Trophoblast cell (in vitro differentiated cells and primary cell): ENCODE measurements at places on chromosomes 16 and 17.

DNA sequence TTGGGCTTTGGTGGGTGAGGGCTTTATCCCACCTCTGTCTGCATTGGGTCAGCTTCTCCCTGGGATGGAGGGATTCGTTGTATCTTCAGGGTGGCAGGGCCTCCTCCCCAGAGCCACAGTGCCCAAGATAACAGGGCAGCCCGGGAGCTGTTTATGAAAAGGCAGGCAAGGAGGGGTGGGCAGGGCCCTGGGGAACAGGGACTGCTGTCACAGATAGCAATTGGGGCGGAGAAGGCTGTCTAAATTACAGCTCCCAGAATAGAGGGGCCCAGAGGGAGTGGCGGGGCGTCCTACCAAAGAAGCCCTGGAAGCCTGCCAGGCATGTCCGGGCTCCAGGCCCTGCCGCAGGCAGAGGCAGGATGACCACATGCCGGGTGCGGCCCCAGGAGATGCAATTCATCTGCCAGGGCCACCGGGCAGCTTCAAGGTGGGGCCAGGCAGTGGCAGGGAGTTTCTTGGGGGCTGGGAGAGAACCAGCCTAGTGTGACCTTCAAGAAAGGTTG, 18.8 kb upstream of the PHOSPHO1 start:
- DNase-seq: no peak

GRCh38 chr16:18582902-18583301, 21.0 kb upstream of the NOMO2 start:
- DNase-seq: no peak

GRCh38 chr16:71919035-71919434, 23.7 kb downstream of the IST1 start:
- DNase-seq: no peak

DNA sequence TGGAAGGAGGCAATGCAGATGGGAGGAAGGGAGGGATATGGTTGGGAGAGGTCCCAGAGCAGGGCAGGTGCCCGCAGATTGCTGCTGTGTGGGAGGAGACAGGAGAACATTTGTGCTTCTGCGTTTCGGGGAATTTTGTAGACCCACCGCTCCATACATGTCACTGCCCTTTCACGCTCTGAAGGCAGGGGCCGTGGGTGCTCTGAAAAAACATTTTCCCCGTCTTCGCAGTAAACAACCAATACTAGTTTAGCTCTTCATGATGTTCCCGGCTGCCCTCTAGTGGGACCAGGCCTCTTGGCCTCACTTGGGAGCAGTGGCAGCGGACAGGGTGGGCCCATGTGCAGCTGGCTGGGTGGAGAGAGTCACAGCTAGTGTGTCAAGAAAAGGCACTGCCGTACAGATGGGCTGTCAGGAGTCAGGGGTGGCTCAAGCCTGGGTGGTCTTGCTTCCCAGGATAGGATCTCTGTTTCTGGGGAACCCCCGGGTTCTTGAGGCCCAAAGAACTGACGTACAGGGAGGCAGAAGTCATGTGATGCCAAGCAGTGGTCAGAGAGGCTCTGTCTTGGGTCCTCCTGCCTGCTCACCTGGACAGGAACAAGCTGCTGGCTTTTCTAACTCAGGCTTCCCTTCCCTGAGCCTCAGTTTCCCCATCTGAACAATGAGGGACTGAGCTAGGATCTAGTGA, 46.5 kb upstream of the CPNE2 start:
- no peak for DNase-seq

DNA sequence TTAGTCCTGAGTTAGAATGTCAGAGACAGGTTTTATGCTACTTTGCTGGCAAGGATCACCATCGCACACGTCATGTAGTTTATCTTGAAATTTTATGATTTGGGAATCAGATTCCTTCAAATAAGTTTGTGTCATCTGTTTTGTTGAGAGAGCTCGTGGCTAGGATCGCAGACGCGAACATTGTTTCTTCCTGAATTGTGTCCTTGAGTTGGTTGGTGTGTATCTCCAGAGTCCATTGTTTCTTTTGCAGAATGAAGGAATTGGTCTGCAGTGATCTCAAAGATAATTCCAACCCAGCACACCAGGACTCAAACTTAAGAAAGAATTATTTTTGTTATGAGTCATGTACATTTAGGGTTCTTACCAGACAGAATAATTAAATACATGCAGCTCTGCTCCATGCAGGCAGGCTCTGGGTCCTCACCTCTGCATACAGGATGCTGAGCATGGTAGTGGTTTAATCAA, 51.6 kb downstream of the PRKCA start:
- DNase-seq: no peak

DNA sequence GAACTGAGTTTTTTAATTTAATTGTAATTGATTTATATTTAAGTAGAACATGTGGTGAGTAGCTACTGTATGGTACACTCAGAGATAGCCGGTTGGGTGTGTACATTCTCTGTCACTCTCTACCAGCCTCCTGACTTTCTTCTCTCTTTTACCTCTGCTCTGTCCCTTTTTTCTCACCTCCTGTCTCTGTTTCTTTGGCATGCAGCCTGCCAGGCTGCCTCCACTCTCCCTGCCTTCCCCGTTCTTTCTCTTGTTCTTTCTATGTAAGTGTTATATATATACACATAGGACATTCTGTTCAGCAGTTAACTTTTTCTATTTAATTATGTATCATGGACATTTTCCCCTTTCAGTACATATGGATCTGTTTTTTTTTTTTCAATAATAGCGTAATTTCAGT, 50.8 kb downstream of the MRTFB start:
- no peak for DNase-seq

DNA sequence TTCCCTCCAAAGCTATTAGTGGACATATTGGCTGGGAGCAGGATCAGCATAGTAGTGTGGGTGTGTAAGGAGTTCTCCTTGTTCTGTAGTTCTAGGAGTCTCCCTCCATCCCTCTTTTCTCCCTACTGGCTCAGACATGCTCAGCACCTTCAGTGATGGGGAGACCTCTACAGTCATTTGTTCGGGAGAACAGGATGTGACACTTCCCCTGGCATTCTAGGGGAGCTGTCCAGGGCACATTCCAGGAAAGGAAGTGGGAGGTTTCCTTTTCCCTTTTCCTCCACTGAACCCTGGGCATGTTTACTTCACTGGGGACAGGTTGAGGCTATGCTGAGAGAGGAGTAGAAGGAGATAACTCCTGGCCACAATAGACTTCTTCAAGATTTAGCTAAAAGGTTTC, 86.5 kb downstream of the MYH13 start:
- no peak for DNase-seq

- peak; percentile 64 for DNase-seq
Observed at GRCh38 chr16:78209951-78210661, 110.7 kb downstream of the WWOX start.

DNA sequence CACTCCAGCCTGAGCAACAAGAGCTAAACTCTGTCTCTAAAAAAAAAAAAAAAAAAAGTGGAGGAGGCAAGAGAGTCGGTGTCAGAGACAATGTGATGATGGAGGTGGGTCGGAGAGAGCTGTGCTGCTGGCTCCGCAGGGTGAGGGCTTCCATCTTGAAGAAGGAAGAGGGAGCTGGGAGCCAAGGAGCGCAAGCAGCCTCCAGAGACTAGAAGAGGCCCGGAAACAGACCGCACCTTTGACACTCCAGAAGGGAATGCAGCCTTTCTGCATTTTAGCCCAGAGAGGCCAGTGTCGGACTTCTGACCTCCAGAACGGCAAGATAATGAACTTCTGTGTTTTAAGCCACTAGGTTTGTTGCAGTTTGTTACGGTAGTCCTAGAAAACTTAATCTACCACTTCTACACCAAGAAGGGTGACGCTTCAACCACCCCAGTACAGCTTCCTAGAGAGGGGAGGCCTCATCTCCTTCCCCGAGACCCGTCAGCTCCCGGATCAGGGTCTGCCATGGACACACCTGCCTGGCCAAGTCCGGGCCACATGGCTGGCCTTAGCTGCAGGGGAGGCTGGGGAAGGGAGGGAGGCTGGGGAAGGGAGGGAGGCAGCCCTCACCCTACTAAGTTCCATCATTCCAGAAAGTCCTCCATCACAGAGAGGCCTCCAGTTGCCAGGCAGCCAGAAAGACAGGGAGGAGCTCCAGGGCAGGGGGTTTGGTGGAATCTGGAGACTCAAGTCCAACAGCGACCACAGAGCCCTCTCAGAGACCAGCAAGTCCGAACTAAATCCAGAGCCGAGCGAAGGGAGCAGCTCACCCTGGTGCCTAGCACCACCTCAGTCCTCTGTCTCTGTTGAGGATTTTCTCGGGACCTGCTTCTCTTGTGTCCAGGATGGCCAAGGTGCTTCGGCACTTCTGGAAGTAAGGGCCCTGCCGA, 13.2 kb upstream of the RBFOX3 start:
- peak; percentile 62 for DNase-seq

GRCh38 chr17:61245706-61246135, 153.9 kb upstream of the TBX2 start:
- no peak for DNase-seq

GRCh38 chr16:74950511-74950910, 34.4 kb downstream of the WDR59 start:
- DNase-seq: no peak

DNA sequence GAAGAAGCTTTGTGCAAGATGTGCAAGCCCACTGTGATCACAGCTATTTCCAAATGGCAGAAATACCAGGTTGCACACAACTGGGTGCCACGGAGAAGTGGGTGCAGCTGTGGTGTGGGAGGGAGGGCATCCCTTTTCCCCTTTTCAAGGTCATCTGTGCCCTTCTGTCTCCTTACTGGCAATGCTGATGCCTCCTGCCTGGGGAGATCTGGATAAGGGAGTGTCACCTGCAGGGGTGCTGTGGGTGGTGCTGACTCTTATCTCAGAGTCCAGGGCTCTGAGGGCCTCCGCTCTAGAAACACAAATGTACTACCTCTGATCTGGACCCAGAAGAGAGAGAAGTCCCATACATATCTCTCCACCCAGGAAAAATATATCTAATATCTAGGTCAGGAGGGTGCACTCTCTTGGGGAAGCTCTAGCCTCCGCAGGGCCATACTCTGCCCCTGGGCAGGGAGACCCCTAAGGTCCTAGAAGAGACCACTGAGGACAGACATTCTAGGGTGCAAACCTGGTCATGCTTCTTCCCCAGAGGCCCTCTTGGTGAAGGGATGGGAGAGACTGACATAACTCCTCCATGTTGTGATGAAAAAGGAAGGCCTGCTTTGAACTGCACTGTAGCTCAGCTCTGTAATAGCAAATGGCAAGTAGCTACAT, 18.5 kb downstream of the NPRL3 start:
- DNase-seq: no peak

DNA sequence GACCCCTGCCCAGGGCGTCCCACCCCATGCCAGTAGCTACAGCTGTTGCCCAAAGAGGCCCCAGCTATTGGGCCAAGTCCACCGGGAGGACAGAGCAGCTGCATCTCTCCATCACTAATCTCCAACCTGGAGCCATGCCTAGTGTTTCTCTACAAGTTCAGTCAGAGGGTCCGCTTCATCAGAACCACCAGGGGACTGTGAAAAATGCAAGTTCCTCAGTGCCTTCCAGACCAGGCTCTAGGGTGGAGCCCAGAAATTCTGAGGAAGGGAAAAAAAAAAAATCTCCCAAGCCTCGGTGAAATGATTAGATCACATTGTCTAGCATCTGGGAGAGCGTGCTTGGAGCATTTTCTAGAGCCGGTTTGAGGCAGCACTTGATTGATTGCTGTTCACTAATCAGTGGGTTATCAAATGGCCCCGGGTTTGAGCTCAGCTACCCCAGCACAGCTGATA, 22.4 kb upstream of the HERPUD1 start:
- no peak for DNase-seq

DNA sequence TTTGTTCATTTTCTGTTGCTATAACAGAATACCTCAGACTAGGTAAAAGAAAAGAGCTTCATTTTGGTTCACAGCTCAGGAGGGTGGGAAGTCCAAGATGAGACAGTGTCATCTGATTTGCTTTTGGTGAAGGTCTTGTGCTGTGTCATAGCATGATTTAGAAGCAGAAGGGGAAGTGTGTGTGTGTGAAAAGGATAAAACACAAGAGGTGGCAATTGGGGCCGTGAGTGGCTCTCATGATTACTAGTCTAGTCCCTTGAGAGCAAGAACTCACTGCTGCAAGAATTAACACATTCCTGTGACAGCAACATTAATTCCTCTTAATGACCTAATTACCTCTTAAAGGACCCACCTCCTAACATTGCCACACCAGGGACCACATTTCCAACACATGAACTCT, 8.3 kb downstream of the SLC35G3 start:
- DNase-seq: no peak

- no peak for DNase-seq
Observed at GRCh38 chr16:77069929-77070328, 121.1 kb upstream of the MON1B start.

DNA sequence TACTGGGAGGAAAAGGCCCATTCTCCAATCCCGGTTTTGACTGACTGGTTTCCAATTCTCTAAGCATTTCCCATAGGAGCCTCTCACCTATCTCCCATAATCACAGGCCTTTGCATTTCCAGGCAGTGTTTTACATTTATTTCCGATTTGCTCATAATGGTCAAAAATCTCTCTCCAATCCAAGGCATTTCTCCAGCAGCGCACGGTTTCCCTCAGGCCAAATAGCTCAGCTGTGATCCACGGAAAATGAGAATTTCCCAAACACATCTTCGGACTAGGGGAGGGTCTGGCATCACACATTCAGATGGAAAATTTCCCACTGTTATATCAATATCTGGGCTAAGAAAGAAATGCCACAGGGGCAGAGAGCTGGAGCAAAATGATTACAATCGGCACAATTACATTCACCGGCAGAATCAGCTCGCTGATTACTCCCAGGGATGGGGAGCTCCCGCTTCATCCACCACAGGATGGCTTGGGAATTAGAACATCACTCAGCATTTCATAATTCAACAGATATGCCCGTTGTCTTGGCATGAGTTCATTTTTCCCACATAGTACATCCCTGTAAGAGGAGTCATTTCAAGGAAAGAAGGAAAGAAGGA, 6.7 kb downstream of the PIPOX start:
- peak; percentile 98 for DNase-seq

- no peak for DNase-seq
Observed at GRCh38 chr16:17130733-17131132, 340.0 kb downstream of the XYLT1 start.

GRCh38 chr17:74712756-74713155, at the start of gene CD300LF:
Gene CD300LF (minus strand): TSS chr17:74712923. CDS start chr17:74712866, 57 bp downstream.
- DNase-seq: peak; percentile 15

DNA sequence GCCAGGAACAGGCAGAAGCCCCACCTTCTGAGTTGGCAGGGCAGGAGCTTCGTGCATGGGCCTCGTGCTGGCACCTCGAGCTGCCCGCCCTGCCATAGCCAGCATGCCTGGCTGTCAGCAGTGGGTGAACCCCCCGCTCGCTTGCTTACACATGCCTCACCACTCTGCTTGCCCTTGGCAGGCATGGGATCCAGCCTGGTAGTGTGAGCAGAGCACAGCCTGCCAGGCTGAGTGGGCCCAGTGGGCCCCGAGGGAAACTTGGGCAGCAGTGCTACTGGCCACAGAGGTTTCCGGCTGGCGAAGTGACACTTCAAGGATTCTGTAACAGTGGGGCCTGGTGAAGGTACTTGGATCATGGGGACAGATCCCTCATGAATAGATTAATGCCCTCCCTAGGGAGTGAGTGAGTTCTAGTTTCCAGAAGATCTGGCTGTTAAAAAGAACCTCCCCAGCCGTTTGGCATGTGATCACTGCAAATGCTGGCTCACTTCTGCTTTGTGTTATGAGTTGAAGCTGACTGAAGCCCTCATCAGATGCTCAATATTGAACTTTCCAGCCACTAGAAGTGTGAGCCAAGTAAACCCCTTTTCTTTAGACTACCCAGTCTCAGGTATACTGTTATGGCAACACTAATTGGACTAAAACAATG, 114.7 kb downstream of the BCAS3 start:
- DNase-seq: no peak
